ENCODE measurements at places on chromosomes 6 and 20.

DNA sequence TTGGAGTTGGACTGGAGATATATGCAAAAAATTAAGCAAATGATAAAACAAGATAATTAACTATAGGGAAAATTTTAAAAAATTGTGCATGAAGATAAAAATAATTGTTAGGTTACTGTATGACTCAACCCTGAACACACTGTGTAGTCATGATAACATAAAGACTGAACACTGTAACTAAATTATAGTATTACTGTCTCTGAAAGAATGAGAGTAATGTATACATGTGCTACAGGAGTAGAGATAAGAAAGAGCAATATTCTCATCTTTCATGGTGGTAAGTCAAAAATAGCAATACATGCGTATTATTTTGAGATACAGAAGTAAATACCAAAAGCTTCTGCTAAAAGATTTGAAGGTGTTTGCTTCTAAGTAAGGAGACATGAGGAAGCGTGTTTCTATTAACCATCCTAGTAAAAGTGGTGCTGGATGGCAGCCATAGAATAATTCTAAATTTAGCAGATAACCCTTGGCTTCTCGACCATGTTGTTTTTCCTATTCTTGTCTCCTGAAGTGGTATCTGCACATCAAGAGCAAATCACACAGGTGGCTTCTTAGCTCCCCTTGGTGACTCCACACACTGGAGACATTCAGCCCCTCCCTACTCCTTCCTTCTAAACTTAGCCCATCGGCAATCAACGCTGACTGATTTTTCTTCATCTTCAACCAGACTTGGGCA lies 390.6 kb upstream of the PLCB4 start:
- no peak for DNase-seq

- no peak for DNase-seq
These were observed 397.0 kb downstream of the NKAIN2 start for GRCh38 chr6:124200661-124201060.

DNA sequence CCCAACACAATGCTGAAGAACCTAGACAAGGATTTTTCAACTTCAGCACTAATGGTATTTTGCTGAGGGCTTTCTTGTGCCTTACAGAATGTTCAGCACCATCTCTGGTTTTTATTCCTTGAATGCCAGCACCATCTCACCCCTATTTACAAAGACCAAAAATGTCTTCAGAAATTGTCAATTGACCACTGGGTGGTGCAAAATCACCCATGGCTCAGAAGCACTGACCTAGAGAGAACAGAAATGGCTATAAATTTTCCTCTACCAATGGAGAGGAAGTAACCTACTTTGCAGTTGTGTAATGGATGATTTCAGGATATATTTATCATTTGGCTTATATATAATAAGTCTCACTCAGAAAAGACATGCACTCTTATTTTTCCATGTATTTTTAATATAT lies 431.0 kb upstream of the IRAK1BP1 start:
- DNase-seq: no peak

DNA sequence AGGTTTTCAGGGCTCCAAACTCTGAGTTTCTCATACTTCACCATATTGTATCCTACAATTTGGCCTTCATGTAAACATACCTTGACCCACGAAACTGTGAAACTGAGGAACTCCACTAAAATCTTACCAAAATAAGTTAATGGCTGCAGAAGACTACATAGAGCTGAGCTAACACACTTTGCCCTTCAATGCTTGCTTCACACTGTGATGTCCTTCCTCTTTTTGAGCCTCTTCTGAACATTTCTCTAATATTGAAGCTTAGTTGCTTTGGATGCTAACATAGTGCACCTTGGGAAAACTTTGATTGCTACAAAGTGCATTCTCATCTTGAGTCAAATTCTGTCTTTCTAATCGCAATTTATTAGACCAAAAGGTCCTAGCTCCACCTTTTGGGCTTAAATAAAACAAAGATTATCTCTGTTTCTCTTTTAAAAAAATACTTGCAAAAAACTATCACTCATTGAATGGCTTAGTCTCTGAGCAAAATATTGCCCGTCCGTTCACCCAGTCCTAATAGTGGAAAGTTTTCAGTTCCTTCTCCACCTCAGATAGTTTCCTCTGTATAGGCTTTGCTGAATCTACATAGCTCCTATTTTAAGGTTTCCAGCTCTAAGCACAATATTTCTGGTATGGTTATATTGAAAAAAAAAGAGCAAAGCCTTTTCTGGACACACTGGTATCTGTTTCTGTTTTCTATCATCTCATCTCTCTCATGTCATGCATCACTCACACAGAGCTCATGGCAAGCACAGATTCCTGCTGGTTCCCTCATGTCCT lies 494.6 kb downstream of the RFPL4B start:
- DNase-seq: no peak

DNA sequence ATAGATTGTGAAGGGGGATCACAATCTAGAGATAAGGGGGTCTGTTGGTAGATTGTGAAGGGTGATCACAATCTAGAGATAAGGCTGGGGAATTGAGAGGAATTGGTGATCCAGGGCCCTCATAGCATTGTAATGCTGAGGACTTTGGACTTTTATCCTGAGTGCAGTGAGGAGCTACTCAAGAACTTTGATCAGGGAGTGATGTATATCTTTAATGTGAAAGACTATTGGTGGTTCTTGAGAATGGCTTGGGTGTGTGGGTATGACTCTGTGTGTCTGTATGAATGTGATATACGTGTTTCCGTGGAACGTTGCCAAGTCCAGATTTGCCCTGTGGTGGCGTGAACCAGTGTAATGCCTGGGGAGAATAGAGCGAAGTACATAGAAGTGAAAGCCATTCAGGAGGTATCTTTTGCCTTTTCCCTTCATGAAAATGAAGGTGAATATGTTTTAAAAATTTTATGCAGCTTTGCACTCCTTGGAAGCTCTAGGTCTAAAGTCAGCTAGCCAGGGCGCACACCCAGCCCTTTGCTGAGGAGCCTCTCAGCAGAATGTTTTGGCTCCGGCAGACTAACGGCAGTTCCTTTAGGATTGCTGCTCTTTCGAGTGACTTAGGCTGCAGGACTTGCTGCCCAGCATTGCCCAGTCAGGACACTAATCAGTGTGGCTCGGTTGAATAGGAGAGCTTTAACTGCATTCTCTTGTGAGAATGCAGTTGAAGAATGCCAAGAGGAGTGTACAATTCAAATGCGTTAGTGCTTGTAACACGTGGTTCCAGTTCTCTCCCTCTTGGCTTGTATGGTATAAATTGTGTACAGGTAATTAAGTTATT lies 3.5 kb downstream of the ZFAND3 start:
- no peak for DNase-seq

DNA sequence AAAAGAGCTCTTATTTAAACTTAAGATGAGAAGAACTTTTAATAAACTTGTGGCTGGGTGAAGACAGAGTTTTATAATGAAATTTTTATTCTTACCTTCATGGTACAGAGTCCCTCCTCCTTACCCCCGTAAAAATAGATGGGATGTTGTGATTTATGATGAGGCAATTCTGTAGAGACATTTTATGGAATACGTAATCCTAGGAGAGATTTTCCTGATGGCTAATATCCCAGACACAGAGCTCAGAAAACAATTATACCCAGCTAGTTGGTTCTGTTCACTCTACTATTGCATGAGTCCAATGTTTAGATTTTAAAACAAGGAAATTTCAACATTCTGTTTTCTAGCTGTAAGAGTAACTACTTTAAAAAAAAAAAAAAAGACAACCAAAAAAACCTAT lies 43.4 kb downstream of the MTHFD1L start:
- DNase-seq: no peak

- DNase-seq: no peak
These were observed 234.7 kb downstream of the TRDN start for GRCh38 chr6:123402052-123402451.

DNA sequence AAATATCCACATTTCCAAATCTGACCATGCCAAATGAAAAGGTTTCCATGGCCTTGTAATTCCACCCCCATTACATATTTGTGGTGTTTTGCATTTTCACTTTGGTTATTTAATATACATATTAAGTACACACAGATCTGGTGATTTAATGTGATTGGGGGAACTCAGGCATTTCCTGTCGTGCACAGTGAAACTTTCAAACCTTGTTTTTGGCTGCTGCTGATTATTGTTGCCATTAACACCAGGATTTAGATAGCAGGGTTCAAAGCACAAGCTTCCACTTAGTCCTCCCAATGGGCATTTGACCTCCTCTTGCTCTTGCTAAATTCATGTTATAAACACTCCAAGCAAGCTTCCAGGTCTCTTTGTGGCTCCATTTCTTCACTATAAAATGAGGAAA lies 166.5 kb downstream of the SOBP start:
- DNase-seq: no peak

GRCh38 chr20:21357844-21358243 lies 39.5 kb downstream of the NKX2-4 start:
- no peak for DNase-seq

- DNase-seq: no peak
These were observed 16.4 kb upstream of the FNDC1 start for GRCh38 chr6:159152782-159153181.

GRCh38 chr6:149286905-149287304 lies 30.6 kb upstream of the TAB2 start:
- no peak for DNase-seq

GRCh38 chr6:71537717-71538116 lies 249.1 kb downstream of the OGFRL1 start:
- DNase-seq: no peak

DNA sequence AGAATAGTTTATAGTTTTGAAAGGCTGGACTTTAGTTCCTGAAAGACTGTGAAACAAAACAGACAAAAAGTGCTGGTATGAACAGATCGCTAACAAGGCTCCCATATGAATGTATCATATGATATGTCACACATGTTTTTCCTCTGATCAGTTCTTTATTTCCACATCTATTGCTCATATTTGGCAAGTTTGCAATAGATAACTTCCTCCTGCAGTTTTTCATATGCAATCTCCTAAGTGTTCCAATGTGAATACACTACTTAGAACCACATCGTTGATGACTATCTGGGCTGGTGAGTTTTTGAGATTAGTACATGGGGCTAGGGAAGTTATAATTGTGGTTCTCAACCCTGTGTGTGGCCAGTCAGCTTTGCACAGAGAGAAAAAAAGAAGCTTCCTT lies 23.1 kb downstream of the CRYBG1 start:
- DNase-seq: no peak

GRCh38 chr20:56809668-56810067 lies 180.6 kb downstream of the TFAP2C start:
- no peak for DNase-seq

- DNase-seq: peak; percentile 24
These were observed 94.2 kb downstream of the UTRN start for GRCh38 chr6:144379356-144379755.

- DNase-seq: no peak
These were observed 26.1 kb downstream of the SEC63 start for GRCh38 chr6:107931894-107932293.

- no peak for DNase-seq
These were observed 669.5 kb upstream of the EPHA7 start for GRCh38 chr6:94088870-94089269.

DNA sequence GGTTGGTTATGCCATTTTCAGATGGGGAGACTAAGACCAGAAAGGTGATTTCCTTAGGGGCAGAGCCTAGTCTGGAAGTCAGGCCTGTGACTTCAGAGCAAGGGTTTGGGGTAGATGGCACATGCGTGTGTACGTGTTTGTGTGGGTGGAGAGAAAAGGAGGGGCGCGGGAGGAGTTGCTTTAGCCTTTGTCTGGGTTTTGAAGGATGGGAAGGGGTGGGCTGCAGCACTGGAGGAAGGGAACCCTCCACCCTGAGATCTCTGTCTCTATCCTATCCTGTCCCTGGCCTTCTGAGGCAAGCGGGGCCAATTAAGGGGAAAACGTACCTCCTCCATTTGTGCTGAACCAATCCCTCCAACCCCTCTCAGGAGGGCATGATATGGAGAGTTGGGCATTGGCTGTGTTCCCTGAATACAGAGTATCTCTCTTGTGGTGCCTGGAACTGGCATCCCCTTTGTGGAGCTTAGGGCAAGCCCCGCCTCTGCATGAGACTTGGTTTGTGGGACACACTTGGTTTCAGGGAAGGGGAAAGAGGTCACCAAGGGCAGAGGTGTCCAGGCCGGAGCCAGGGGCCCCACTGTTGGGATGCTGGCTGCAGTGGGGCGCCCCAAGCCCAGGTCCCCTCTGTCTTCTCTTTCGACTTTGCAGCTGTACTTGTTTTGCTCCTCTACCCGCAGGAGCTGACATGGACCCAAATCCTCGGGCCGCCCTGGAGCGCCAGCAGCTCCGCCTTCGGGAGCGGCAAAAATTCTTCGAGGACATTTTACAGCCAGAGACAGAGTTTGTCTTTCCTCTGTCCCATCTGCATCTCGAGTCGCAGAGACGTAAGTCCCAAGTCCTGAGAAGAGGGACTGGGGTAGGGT lies at the start of gene DBNDD2:
TSS of gene DBNDD2 (plus strand) at position 507 of the 863 bp plus-strand sequence. CDS start at position 686, 179 bp downstream.
- DNase-seq: no peak

DNA sequence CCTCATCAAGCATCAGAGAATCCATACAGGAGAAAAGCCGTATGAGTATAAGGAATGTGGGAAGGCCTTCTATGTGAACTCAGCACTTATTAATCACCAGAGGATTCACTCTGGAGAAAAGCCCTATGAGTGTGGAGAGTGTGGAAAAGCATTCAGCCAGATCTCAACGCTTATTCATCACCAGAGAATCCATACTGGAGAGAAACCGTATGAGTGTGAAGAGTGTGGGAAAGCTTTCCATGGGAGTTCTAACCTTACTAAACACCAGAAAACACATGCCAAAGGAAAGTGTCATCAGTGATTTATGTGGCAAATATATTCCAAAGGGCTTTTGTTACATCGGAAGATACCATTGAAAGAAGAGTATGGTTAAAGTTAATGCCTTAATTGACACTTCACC lies 25.4 kb downstream of the ZKSCAN8 start:
- DNase-seq: no peak

DNA sequence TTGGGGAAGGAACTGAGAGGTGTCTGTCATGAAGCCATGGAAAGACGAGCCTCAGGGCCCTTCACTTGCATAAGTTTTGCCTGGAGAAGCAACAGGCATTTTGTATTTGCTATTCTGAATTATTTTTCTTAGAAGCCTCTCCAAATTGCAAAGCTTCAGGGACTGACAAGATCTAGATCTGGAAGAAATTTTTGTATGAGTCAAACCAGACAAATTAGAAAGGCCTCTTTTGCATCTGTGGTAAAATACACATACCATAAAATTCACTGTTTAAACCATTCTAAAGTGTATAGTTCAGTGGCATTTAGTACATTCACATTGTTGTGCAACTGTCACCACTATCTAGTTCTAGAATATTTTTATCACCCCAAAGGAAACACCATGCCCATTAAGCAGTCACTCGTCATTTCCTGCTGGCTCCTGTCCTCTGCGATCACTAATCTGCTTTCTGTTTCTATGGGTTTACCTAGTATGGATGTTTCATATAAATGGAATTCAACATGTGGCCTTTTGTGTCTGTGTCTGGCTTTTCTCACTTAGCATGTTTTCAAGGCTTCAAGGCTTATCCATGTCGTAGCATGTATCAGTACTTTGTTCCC lies 269.1 kb downstream of the PHF3 start:
- no peak for DNase-seq

DNA sequence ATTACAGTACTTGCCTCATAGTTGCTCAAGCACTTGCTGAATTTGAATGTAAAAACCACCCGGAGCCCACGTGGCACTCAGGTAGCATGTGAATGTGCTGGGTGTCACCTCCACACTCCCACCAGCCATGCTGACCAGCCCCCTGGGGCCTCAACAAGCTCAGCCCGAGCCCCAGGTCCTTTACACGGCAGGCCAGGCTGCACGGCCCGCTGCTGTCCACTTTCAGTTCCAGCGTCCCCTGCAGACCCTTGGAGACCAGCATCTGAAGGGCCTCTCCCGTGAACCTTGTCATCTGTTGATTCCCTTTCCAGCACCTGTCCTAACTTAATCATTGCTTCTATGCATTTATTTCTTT lies 33.3 kb upstream of the ZBP1 start:
- DNase-seq: no peak
